ENCODE measurements at places on chromosomes 5 and 9. TPM values are rescaled to one million over a fixed set of nuclear protein-coding genes. Genes with fewer than 3 reads are reported as not detected.

EPB41L4A gene
- total RNA-seq, result 39.0 TPM

PCDHGA5 gene
- 2.8 TPM for total RNA-seq

SAPCD2 gene
- total RNA-seq, result 2.3 TPM

DNA sequence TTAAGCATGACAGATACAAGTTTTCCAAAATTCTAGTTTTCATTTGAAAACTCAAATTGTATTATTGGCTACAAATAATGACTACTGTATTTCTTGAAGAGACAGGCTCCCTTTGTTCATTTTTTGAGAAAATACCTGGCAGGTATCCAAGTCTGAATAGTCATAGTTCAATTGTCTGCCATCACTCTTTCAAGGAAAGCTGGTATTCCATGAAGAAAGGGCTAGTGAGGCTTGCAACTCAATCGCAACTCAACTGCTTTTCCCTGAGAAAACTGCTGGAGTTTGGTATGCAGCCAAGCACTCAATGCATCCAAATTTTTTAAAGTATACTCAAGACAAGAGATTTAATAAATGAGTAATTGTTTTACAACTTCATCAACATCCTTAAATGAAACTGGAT is 61.4 kb upstream of the TRIO start:
- H3K4me1 ChIP-seq, result no peaks in the 10 kb centered on the region
- H3K4me3 ChIP-seq, result no peak overlapping the region

DNA sequence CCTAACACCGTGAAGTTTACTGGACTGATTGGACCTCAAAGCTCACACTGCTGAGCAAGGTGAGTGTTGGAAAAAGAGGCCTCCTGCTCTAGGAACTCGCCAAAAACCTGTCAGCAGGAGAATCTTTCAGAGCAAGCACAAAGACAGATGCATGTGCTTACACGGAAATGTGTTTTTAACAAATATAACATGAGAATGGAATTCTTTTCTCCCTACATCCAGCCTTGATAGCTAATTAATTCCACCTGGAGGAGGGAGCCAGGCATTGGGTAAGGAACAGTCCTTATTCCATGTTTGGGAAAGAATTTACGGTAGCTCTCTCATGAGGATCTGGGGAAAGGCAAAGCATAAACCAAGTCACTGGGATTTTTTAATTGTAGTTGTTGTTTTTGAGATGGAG is 98.8 kb downstream of the KLF4 start:
- H3K4me3 ChIP-seq, result no peak overlapping the region
- no peaks in the 10 kb centered on the region for H3K4me1 ChIP-seq
- H3K36me3 ChIP-seq, result no peaks in the 10 kb centered on the region
- H3K27ac ChIP-seq, result no peak overlapping the region

All from kidney (tissue), 22 donors.